Stimulated activated CD4-positive, alpha-beta T cell treated with anti-CD3 and anti-CD28 coated beads, Interleukin-1b, Interleukin-23, amount 100 ng/mL, for 48 hours (primary cell): ENCODE measurements at places on chromosomes 3 and 15.

DNA sequence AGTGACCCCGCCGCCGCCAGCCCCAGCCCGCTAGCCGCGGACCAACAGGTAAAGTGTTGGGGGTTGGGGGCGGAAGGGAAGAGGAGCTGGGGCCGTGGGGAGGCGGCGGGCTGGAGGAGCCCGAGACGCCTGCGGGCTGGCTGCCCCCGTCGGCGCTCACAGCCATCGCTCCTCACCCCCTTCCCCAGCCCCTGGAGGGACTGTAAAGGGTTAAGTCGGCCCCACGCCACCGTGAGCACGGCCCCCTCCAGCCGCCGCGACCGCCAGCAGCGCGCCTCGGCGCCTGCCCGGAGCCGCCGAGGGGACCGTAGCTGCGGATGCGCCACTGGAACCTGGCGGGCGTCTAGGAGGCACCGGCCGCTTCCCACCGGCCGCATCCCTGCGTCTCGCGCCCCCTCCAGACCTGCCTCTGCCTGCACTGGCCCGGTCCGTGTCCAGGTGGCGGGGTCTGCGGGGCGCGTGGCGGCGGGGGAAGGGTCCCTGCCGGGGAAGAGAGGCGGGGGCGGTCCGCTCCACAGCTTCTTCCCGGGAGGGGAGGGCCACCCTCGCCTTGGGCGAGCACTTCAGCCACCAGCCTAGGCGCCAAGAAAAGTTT lies 522 bp downstream of the MED12L start:
- peak; percentile 5 for DNase-seq

DNA sequence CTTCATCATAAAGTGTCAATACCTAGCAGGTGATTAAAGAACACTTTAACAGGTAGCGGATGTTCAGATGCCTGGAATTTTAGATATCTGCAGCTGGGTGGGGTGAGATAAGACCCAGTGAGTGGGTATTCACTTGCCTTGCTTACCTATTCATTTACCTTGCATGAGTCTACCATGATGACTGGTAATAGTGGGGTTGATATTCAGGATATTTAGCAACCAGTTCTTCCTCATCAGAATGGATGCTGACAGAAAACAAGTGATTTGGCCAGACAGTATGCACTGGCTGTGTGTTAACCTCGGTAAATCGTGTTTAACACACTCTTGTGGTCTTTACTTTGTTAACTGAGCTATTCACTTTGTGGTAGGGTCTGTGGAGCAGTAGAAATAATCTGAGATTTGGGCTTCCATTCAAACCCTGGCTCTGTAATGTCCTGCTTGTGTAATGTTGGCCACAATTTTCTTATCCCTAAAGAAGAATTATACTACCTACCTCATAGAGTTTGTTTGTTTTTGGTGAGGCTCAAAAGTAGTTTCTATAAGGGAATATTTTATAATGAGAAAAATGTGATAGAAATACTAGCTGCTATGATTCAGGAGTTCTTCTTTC lies 391.9 kb upstream of the TBL1XR1 start:
- no peak for DNase-seq

DNA sequence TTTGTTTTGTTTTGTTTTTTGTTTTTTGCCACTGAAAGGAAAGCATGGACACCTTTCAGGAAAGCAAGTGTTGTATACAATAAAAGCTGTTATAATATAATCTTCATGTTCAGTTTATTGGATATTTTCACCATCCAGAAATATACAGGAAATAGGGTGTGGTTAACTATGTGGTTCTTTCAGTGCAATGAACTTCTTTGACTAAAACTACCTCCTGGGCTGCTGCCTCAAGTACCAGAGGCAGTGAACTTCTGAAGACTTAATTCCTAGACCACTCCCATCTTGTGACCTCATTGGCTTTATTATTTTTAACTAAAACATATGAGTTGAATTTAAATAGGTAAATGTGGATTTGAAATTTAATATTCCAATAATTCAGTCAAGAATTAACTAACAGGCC lies 27.1 kb upstream of the TBL1XR1 start:
- no peak for DNase-seq

GRCh38 chr3:193857996-193858395 lies 265.0 kb downstream of the OPA1 start:
- DNase-seq, result no peak

DNA sequence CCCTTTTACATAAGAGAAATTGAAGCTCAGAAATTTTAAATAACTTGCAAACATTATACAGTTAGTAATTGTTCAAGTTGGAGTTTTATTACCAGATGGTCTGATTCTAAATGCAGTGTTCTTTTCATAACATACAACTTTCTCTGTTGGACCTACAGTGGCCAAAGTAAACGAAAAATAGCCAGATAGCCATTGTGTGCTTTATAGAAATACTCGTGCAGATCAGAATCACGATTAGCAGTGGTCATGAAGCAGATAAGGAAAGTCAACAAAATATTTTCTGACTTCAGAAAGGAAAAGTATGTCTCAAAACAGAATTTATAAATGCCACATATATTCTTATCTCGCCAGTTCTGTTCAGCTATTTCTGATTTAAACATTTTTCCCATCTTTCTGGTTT lies 436.9 kb downstream of the CNTN6 start:
- DNase-seq, result no peak

DNA sequence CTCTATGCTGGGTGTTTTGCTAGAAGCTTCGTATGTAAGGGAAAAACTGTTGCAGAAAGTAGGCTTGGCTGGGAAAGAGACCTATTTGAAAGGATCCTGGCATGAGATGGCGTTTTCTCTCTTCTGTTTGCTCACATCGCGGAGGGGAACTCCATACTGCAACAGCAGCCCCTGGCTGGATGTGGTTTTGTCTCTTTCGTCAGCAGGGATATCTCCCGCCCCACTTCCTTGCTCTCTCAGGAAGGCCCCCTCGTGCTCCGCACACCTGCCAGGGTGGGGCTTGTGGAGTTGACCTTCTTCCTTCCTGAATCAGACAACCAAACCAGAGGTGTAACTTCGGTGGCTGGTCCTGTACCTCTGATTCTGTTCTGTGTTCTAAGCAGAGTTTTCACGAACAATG lies 26.4 kb upstream of the MYZAP start:
- DNase-seq, result peak; percentile 16

GRCh38 chr3:61771976-61772375 lies 210.6 kb downstream of the PTPRG start:
- no peak for DNase-seq

GRCh38 chr3:63993653-63994079 lies 29.6 kb downstream of the PSMD6 start:
- peak; percentile 41 for DNase-seq

DNA sequence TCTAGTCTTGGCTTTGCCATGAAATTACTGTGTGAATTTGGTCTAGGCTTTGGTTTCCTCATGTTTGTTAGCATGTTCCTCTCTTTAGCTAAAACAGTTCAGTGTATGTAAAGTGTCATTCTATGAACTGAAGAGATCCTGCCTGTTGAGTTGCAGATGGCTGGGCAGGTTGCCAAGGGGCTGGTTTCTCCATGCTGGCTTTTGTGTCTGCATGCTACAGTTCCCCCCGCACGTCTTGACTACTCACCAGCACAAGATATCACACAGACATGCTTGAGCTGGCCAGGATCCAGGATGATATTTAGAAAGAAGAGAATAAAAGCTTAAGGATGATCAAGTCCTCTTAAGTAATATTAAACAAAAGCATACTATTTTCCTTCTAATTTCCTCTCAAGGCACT lies 90.2 kb downstream of the CERS3 start:
- peak; percentile 35 for DNase-seq

DNA sequence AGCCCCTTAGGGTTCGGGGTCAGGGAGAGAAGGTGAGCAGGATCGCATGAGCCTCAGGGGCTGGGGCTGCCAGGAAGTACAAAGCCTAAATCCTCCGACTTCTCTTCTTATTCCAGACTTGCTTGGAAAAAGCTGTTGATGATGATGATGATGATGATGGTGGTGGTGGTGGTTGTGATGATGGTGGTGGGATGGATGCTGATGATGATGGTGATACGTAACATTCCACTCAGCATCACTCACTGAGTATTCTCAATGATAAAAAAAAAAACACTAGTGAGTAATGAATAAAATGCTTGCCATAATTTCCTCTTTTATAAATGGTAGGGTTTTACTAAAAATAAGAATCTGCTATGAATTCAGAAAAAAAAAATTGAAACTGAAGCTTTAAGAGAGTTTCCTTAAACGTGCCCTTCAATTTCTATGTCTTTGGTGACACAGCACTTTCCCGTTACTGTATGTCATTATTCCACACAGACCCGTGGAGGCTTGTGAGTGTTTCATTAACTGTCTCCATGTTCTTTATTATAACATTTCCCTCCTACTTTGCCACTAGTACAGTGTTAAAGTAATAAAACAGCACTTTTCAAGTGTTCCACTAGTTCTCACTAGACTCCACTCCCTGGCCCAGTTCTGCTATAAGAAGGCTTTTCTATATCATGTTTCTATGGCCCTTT lies 5.4 kb upstream of the ACAN start:
- DNase-seq, result no peak

DNA sequence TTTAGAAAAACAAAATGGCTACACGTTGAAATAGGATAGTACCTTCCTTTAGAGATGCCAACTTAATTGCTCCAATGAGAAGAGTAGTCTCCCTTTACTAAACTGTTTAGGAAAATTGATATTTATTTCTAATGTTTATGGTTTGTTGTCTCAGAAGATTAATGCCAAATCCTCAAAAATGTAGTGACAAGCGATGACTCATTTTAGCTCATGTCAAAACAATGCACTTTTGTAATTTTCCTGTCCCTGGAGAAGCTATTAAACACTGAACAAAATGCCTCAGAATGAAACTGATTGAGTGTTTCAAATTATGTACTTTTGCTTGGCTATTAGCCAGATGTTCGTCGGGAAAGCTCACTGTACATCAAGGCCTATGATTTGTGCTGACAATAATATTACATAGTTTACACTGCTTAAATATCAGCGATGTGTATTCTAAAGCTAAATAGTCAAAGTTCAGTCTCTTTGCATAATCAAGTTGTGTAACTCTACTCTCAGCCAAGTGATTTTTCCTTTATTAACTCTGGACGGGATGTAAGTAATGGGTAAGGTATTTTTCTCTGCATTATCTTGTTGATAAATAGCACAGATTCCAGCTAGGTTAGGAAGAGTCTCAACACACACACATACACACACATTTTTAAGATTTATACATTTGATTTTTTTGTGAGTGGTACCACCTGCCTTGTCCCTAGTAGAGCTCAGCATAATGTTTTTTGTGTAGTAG lies 83.7 kb downstream of the CMSS1 start:
- DNase-seq, result no peak

GRCh38 chr3:146115619-146116018 lies 45.4 kb downstream of the PLOD2 start:
- no peak for DNase-seq

DNA sequence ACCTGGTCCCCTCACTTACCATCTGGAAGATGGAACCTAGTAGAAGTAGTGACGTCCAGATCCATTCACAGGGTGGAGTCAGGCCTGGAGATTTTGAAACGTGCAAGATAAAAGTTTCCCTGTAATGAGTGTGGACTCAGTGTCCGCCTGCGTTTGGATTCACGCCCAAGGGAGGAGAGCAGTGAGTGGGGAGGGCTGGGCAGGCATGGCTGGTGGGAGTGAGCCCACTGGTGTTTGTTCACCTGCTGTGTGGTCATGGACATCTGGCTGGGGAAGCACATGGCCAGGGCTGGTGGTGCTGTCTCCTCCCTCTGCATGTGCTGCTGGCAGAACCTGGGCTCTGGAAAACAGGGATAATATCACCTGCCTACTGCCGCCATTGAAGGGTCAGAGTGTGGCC lies 37.0 kb downstream of the RLBP1 start:
- no peak for DNase-seq

GRCh38 chr15:23384371-23384770 lies 29.8 kb downstream of the GOLGA8S start:
- no peak for DNase-seq

DNA sequence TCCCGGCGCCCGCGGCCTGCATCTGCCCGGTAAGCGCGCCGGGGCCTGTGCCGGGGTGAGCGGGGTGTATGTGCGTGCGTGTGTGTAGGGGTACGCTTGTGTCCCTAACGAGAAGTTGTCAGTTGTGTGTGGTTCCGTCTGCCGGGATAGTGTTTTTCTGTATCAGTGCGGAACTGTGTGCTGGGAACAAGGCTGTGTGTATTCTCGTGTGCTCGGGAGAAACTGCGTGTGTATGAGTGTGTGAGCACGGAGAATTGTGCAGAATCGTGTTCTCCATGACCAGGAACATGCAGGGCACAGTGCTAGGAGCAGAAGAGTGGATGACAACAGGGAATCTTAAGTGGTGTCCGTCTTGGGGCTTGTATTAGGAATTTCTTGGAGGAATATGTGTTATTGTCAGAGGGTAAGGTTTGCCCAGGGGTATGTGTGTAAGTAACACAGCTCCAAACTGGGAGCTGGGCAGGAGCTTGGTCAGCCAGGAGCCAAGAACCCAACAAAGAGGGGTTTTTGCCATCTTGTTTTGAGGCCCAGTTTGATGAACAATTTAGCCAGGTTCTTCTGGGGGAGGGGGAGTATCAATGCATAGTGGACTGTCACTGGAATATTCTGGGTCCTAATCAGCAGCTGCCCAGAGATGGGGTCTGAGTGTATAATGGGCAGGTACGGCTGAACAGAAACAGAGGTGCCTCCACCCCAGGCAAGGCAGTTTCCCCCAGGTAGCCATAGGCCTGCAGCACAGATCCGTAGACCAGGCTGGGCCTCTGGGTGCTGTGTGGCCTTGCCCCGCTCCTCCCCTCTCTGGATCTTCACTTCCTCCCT lies 2.1 kb downstream of the ISL2 start:
- DNase-seq, result no peak

DNA sequence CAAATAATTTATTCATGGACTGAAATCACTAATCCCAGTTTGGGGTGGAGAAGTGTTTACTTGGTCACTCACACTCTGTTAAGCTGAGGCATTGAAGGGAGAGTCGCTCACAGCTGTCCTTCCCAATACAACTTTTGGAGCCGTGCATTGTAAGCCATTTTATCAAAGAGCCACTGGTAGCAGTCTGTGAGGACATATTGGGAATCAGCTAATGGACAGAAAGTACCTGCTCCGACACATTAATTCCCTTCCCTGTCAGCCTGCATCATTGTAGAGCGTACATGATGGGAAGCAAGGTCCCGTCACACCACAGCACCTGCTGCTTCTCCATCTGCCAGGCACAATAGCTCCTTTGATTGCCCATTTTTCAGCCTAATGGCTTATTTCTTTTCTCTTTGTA lies 643.2 kb downstream of the SQOR start:
- DNase-seq, result no peak

DNA sequence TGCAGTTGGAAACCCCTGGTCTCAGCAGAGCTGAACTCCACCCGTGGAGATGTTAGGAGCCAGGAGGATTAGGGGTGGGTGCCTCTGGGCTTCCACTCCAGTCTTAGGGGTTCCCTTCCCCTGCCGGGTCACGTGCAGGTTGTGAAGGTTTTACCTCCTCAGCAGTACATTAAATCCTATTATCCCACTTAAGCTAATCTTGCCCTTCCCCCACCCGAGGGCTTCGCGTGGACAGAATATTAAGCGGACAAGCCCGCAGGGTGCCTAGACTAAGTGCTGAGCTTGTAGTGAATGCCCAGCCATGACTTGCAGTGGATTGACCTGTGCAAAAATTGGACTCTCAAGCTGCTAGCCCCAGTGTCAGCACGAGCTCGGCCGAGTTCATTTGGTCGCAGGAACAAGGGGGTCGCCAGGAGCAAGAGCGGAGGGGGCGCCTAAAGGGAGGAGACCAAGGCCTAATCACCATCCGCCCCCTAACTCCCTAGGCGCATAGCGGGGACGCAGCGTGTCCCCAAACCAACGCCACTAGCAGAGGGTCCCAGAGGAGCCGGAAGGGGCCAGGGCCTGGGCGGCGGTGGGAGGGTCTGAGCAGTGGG lies 498 bp upstream of the SEMA4B start:
- DNase-seq, result no peak

GRCh38 chr3:52175416-52176179 lies 21.4 kb upstream of the POC1A start:
- no peak for DNase-seq

- DNase-seq, result no peak
Measured at GRCh38 chr3:176795891-176796290, 401.4 kb downstream of the TBL1XR1 start.
